ENCODE measurements at places on chromosomes 7 and 10.

GRCh38 chr10:33638374-33638773 lies 303.9 kb upstream of the NRP1 start:
- no peak for DNase-seq

DNA sequence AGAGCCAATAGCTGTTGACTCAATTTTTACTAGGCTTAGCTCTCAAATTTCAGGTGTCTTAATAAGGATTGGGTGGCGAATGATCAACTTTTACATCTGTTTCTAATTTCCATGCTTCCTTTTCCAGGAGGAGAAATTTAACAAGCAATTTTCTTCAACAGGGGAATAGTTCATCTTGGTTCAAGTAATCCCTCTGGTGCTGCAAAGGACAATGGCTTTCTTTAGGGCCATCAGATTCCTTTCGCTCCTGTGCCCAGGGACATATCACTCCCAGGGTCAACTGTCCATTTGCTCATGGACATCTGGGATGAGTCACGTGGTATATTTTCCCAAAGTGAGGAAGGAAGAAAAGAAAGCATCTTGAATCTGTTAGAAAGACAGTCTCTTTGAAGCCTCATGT lies 313.3 kb downstream of the FRMD4A start:
- DNase-seq: no peak

DNA sequence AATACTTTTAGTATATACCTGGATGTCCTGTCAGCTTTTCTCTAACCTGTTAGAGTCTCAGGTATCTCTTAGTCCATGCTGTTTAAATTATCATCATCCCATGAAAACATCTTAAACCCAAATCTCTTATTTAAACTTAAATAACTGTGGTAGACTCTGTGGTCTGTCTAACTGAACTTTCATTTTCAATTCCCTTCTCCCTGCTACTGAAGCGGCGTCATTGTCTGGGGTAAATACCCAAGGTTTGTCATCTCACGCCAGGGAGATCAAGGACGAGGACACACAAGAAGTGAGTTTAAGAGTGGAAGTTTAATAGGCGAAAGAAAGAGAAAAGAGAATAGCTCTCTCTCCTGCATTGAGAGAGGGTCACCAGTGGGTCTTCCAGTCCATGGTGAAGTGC lies 804.4 kb upstream of the CELF2 start:
- no peak for DNase-seq

GRCh38 chr7:15556339-15557105 lies 5.3 kb downstream of the AGMO start:
- DNase-seq: no peak

DNA sequence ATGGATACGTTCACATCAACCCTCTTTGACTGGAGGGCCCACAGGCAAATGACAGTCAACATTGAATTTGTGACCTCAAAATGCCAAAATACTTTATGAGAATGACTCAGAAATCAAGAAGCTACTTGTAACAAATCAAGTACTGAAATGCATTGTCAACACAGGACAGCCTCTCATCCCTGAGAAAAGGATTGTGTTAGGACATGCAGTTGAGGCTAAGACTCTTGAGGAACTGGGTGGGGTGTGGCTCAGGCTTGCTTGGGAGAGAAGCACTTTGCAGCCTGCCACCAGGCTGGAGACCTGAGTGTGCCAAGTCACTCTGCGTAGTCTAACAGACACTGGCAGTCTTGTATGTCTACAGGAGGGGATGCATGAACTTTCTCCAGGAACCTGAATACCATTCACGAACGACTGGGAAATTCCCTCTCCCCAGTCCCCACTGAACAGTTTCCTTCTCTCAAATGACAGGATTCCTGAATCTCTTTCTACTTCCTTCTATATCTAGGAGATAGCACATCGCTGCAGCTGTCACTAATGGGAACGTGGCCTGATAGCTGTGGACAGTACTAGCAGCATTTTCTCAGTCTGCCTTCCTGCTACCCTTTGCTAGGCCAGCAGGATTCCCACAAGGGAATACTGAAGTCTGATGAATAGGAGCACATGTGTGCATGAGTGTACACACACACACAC lies 3.3 kb upstream of the SMO start:
- DNase-seq: no peak

GRCh38 chr10:69451784-69452251 lies 553 bp downstream of the TSPAN15 start:
- no peak for DNase-seq

- no peak for DNase-seq
These were observed 42.4 kb downstream of the PLXNA4 start for GRCh38 chr7:132533916-132534315.

GRCh38 chr10:1411956-1412355 lies 325.4 kb downstream of the ADARB2 start:
- DNase-seq: no peak

DNA sequence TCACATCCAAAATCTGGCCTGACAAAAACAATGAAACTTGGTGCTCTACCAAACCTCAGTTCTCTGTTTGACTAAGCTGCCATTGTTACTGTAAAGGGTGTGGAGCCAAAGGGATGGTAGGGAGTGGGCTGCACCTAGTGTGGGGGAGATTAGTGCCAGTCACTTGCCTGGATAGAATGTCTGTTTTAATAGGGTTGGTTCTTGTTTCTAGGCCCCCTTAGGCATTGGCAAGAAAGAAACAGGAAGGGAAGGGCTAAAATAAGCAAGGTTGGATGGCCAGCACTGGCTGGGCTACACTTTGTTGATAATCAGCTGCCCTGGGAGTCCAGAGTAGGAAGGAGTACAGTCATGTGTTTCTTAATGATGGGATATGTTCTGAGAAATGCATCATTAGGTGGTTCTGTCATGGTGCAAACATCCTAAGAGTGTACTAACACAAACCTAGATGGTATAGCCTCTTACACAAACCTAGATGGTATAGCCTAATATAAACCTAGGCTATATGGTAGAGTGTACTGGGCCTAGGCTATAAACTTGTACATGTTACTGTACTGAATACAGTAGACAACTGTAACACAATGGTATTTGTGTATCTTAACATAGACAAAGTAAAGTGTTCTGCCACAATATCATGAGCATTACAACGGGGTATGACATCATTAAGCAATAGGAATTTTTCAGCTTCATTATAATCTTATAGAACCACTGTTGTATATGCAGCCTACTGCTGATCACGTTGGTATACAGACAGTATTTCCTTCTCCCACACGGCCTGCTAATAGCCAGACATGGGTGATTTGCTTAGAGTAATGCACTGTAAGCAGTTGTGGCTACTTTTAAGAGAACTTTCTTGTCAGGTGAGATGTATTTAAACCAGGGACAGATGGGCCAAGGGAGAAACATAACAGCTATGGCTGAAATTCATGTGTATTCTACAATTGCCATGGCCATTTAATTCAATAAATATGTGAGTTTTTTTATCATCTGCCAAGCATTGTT lies 15.4 kb downstream of the BBIP1 start:
- no peak for DNase-seq

- no peak for DNase-seq
These were observed 30.0 kb downstream of the STEAP4 start for GRCh38 chr7:88276605-88277153.

- DNase-seq: no peak
These were observed 32.7 kb downstream of the EEPD1 start for GRCh38 chr7:36185756-36186155.

GRCh38 chr7:91180746-91181145 lies 83.5 kb upstream of the FZD1 start:
- DNase-seq: no peak

GRCh38 chr7:12670743-12671520 lies 16.5 kb upstream of the ARL4A start:
- DNase-seq: no peak

- DNase-seq: no peak
These were observed 36.5 kb upstream of the EEPD1 start for GRCh38 chr7:36116347-36117202.

DNA sequence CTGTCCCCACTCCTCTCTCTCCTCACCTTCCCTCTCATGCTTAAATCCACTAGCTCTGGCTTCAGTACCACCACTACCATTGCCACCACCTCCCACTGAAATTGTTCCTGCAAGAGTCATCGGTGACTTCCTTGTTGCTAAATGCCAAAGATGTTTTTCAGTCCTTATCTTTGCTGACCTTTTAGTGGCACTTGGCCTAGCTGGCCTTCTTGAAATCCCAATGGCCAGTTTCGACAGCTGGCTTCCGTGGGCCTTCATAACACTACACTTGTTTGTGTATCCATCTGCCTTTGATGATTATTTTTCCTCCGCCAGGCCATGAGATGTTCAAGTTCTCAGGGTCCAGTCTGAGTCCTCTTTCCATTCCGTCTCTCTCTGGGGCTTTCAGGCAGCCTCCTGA lies 118.2 kb upstream of the NANOS1 start:
- no peak for DNase-seq

GRCh38 chr7:78530351-78530750 lies 731.8 kb downstream of the PHTF2 start:
- DNase-seq: no peak

DNA sequence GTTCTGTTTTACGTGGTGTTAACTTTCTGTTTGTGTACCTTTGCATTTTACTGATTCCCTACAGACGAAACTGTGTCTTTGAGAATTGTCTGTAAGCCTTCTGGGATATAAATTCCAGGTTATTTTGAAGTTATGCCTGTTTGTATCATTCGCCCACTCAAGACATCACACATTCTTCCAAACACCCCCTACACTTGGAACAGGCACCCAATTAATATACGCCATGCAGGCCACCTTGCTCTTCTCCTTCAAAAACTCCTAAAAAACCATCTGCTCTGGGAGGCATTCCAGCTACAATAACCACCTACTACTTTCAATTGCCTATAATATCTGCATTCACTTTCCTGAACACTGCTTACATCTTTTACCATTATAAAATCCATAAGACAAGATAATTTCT lies 453.3 kb downstream of the DGKB start:
- DNase-seq: no peak

GRCh38 chr7:80937336-80937735 lies 18.5 kb upstream of the SEMA3C start:
- DNase-seq: no peak

DNA sequence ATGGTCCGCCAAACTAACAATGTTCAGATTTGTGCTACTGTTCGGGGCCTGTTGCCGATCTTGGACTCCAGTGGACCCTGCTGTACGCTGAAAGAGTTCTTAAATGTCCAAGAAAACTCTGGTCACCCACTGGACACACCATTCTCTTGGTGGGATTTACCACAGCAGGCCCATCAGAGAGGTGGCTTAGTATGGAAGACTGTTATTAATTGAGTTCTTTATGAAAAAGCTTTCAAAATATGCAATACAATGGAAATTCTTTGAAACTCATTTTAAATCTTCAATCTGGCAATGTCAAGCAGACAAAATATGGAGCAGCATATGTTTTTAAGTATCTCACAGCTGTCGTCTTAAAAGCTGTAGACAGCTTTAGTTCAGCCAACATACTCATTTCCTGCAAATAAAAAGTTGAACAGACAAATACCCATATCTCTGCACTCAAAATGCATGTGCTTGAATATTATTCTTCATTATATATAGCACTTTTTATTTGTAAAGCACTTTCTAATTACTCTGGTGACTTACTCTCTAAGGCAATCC lies 37.4 kb upstream of the GRM8 start:
- DNase-seq: no peak

GRCh38 chr7:289756-290553 lies at the start of gene FOXL3:
TSS of gene FOXL3 (plus strand) at chr7:290170. CDS start at chr7:290170, 0 bp downstream.
- no peak for DNase-seq

- DNase-seq: no peak
These were observed 16.3 kb downstream of the MBL2 start for GRCh38 chr10:52756295-52756694.

- DNase-seq: no peak
These were observed 27.3 kb downstream of the PLXDC2 start for GRCh38 chr10:19843487-19843886.

DNA sequence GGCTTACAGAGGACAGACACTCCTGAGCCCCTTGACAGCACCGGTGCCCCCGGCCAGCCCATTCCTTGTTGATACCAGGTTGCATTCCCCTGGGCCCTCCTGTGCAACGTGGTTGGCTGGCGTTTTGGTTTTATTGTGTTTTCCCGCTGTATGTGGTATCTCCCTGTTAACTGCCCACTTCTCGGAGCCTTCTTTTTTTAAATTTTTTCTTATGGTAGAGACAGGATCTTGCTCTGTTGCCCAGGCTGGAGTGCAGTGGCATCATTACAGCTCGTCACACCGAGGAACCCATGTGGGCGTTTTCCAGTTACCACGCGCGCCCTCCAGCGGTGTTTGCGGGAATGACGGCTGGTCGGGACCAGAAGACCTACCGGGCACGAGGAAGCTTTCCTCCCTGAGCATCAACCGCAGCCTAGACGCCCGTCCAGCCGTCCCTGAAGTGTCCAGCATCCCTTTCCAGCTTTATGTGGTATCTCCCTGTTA lies 16.9 kb upstream of the ZFAND2A start:
- peak; percentile 61 for DNase-seq

GRCh38 chr7:121994625-121995410 lies 121.9 kb downstream of the PTPRZ1 start:
- DNase-seq: no peak

DNA sequence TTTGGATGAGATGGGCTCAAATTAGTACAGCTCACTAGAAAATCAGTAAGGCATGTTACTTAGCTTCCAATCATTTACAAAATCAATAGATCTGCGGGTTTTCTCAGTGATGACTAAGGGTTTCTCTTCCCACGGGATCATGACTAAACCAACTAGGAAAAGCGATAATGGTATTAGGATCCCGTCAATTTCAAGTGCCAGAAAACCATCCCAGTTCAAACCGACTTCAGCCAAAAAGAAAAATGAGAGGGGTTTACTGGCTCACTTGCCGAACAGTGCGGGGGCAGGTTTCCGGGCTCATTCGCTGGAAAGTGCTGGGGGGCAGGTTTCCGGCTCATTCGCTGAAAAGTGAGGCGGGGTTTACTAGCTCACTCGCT lies 62.1 kb upstream of the LYZL2 start:
- DNase-seq: no peak

DNA sequence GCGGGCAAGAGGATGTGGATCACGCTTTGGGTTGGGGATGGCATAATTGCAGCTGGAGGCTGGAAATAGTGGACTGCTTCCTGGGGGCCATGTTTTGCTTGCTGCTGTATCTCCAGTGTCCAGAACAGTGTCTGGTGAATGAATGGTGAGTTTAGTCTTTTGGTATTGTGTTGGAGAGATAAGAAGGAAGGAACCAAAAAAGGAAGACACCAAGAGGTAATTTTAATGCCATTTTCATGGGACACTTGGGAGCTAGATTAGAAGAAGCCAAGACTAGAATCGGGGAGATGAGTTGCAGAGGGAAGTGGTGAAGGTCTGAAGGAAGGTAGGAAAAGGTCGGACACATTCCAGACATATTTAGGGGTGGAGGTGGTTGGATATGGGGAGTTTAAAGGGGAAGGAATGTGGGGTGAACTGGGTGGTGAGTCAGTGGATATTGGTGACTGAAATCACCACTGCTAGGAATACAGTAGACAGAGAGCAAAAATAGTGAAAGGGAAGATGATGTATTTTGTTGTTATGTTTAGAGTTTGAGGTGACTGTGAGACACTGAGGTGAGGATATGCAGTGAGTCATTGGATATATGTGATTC lies 76.7 kb downstream of the CCNY start:
- no peak for DNase-seq

DNA sequence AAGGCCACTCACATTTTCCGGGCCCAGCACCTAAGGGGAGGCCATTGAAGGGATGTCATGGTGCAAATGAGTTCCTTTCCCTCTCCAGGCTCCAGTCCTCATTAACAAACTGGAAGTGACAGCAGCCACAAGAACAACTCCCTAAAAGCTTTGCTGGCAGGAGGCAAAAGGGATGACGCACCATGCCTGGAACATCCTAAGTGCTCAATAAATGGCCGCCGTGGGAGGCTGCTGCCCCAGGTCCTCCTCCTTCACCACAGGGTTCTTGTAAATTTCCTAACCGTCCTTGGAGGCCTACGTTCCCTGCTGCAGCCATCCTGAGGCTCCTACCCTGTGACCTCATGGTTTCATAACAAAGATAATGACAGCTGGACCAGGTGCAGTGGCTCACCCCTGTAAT lies 41.3 kb upstream of the CAMK1D start:
- no peak for DNase-seq
